ENCODE measurements at places on chromosomes 7 and 10.

DNA sequence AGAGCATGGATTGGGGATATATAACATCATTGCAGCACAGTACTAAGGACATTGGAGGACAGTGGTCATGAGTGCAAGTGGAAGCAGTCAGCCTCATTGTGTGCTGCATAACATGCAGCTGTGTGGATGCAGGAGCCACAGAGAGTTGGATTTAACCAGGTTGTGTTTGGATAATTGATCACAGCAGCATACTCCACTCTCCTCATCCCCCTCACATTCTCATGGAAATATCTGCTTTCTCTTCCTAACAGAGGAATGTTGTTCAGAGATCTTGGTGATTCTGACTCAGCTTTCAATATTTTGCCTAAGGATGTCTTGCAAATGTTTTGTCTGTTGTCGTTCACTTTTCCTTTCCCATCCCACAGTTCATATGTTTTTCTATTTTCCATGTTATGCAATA, 31.8 kb upstream of the LSM8 start:
- DNase-seq, result no peak

- no peak for DNase-seq
These were observed 113.9 kb upstream of the PRSS58 start for GRCh38 chr7:142371586-142372377.

GRCh38 chr7:30091491-30091912, 43.3 kb upstream of the MTURN start:
- DNase-seq, result peak; percentile 68

DNA sequence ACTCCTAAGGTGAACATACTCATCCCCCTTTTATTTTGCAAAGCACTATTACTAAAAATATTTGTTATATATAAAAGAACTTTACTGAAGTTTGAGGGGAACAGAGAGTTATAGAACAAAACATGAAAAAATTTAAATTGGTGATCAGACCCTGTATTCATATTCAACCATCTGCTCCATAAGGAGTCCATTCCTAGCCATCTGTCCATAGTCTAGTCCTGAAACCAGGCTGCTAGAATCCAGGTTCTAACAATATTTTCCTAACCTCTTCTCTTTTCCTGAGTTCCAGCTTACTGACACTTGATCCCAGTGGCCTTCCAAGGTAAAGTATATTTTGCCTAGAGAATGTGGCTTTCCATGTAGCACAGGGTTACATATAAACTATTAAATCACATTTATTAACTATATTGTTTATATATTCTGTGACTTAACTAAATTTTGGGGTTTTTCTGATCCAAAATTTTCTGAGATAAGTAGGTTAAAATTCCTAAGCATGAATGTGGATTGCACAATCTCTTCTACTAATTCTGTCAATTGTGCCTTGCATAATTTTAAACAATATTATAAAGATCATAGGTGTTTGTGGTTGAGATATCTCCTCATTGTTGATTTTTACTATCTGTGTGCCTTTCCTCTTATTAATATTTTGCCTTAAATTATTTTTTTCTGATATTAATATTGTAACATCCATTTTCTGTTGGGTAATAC, 137.6 kb upstream of the MAGI2 start:
- DNase-seq, result no peak

DNA sequence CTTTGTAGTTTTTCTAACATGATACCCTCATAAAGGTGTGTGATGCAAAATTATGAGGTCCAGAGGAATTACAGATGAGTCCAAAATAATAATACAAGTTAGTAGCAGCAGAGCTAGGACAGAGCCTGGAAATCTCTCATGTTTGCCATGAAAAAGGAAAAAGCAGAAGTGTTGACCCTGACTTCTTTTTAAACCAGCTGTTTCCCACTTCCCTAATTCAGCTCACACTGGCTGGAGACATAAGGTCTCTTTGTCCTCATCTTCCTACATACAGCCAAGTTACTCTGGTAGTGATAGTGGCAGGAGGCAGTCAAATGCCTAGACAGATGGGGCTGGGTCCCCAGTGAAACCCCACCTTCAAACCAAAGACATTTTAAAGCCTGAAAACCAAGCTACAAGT, 269.2 kb downstream of the C7orf25 start:
- no peak for DNase-seq

- DNase-seq, result no peak
These were observed 27.5 kb downstream of the DPCD start for GRCh38 chr10:101615525-101616116.

- no peak for DNase-seq
These were observed 3.6 kb downstream of the ZSCAN21 start for GRCh38 chr7:100053215-100053614.

DNA sequence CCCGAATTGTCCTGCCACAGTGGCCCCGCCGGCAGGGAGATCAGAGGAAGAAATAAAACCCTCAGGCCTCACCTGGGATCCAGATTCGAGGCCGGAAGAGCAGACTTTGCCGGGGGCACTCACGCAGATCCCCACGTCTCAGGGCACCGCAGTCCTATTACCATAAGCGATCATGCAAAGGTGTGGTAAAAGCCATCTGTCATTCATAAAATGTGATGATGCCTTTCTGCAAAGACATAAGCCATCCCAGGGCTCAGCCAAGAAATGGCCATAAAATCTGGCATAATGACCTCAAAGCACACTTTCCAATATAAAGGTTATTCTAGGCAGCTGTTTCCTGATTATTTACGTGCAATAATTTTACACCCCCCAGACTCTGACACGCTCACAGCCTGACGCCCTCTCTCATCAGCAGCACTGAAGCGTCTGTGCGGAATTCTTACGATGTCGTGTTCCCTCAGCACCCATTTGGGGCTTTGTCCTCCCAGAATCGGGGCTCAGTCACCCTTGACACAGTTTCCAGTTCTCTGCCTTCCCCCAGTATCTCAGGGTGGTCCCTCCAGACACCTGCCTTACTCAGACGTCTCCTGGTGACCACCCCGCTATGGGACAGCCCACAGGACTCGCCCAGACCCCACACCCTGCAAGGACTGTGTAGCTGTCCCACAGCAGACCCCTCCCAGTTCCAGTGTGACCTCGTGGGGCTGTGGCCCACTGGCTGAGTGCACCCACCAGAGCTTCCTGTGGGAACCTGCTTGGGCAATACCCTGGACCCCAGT, 74.3 kb upstream of the FAM20C start:
- no peak for DNase-seq

DNA sequence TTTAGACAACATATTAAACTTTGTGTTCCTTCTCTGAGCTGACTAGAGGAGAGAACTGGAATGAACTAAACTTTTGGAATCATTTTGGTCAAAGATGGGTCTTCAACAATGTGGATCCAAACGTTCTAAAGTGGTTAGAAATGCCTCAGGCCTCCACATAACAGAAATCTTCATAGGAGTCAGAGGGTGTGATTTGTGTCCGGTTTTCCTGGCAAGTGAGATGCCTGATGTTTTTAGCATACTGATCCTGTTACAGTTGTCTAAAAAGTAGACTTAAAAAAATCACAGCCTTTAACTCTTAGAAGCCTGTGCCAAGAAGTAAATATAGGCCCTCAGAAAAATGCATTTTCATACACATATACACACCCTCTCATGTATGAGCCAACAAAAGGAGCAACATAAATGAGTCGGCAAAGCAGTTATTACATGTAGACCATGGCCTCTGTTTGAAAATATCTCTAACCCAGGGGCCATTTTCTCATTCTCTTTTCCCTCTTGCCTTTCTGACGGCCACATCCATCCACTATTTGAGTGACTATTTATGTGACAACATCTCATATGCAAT, 64.5 kb downstream of the ST7 start:
- DNase-seq, result no peak

DNA sequence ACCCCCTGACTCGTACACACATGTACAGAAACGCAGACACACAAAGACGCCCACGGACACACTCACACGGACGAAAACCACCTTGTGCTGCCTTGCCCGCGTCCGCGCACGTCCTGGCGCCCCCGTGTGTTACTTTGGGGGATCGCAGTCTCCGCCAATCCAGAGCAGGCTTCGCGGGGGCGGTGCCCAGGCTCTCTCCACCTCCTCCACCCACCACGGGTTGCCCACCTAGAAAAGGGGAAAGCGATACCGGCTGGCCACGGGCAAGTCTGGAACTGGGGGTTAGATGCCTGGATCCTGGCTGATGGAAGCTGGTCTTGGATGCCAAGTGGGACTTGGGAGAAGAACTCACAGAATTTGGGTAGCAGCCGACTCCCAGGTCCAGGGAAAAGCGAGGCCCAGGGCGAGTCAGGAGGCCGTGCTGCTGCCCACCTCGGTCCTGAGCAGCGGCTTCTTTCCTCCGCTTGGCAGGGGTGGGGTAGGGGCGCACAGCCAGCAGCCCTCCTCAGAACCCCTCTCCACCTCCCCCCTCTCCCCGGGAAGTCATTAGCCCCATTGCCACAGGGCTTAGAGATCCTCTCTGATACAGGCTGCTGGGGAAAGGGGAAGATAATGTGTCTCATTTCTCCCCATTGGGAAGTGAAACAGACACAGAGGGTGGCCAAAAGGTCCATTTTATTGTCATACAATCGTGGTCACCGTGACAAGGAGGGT, 4.6 kb upstream of the VGF start:
- no peak for DNase-seq

DNA sequence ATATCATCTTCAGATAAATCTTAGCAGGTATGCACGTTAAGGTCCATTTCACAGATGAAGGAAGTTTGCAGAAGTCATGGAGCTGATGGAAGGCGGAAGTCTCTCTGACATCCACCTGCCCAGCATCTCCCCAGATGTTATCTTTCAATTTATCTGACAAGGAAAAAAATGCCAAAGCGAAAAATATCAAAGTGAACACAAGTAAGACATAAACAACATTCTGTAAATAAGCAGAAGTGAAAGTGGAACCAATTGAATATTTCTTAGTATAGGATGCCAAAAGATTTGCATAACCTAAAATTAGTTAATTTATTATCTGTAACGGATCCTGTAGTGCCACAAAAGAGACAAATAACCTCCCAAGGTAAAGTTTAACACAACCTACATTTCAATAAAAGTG, 73.6 kb upstream of the NEBL start:
- no peak for DNase-seq

DNA sequence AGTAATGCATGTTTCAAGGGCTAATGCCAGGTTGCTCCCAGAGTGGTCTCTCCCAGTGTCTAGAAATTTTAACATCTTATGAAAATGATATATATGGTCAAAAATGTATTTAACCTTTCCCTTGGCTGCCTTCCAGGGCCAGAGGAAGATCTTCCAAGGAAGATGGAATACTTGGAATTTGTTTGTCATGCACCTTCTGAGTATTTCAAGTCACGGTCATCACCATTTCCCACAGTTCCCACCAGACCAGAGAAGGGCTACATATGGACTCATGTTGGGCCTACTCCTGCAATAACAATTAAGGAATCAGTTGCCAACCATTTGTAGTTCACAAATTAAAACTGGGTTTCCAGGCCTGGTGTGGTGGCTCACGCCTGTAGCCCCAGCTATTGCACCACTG, 9.0 kb downstream of the GATAD1 start:
- peak; percentile 20 for DNase-seq

- no peak for DNase-seq
These were observed 24.7 kb upstream of the HSPA12A start for GRCh38 chr10:116766837-116767634.

GRCh38 chr7:137146012-137146455, 197.5 kb downstream of the PTN start:
- peak; percentile 82 for DNase-seq

- no peak for DNase-seq
These were observed 73.2 kb downstream of the GRID1 start for GRCh38 chr10:86293396-86293791.

DNA sequence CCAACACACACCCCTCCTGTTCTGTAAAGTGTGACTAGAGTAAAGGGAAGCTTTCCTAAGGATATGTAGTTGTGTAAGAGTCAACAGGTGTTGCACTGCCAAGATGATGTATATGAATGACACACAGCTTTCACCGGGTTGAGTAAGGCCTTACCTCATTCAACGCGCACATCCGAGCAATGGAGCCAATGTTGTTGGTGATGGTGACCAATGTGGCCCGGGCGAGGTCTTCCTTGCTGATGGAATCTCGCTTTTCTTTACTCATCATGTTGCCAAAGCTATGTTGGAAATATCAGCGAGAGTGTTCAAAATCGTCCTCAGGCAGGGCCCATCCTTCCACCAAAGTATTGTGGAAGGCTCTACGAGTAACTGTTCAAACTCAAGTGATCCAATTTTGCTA, 52.0 kb downstream of the PANK1 start:
- DNase-seq, result no peak

GRCh38 chr7:65975814-65976445, 6.1 kb downstream of the GUSB start:
- no peak for DNase-seq

DNA sequence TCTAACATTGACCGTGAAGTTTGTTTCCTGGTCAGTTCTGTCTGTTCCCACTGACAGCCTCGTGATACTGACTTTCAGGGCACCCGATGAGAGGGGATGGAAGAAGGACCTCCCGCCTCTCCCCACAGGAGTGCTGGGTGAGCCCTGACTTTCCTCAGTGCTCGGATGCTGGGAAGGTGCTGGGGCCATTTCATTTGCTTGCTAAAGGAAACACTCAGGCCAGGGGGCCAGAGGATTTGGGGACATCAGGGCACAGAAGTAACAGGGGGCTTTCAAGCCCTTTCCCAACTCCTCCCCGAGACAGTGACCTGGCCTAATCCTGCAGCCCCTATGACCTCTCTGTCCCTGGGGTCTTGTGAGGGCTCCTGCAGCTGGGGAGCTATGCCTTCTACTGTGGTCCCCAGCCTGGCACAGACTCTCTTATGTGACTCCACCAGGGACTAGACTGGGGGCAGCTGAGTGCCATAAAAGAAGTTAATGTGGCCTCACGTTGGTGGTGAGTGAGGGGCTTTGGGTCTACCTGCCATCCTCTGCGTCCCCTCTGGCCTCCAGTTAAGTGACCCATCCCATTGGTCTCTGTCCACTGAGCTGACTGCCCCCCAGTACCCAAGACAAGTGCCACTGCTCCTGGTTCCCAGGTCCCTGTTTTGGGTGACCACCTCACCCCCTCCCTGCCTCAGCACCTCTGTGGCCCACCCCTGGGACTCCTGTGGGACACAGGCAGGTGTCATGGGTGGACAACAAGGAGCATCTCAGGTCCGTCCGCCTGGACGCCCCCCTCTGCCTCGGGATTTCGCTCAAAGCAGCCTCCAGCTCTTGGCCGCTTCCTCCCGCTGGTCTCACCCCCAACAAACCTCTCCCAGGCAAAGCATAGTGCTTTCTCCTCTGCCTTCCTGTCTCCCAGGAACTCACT, 33.4 kb upstream of the HSPA12A start:
- DNase-seq, result no peak

DNA sequence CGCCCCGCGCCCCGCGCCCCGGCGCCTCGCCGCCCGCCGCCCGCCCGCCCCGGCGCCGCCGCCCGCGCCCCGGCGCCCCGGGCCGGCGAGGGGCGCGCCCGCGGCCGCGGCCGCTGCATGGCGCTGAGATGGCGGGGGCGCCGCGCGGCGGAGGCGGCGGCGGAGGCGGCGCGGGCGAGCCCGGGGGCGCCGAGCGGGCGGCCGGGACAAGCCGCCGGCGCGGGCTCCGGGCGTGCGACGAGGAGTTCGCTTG, 174 bp downstream of the ADCY1 start:
- peak; percentile 6 for DNase-seq

DNA sequence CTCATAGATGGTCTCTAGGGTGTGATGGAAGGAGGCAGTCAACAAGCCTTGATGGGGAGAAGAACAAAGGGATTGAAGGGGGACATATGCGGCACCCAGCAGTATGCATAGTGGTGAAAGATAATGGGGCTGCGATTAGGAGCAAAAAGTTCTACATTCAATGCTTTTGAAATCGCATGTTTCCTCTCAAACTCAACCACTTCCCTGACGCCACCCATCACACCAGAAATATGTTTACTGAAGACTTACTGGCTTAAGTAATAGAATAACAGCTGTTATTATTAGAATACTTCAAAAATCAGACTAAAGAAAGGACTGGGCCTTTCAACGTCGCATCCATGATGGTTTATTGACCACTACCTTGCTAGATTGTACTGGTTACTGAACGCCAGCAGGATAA, 31.5 kb downstream of the MKRN1 start:
- DNase-seq, result no peak
